ENCODE measurements at places on chromosomes 2 and 18. TPM values are rescaled to one million over a fixed set of nuclear protein-coding genes. Genes with fewer than 3 reads are reported as not detected.

The SCN3A gene
- 0.40 TPM for total RNA-seq

The NEU2 gene
- not detected for total RNA-seq

The SP140L gene
- 8.2 TPM for total RNA-seq

The IL1F10 gene
- total RNA-seq = not detected

The CCBE1 gene
- 48.7 TPM for total RNA-seq

The TUBB8B gene
- not detected for total RNA-seq

The SNORC gene
- total RNA-seq = 1.6 TPM
